ENCODE measurements at places on chromosomes 12 and 14. TPM values are rescaled to one million over a fixed set of nuclear protein-coding genes. Genes with fewer than 3 reads are reported as not detected.

- peak; percentile 94 for DNase-seq
These were observed 245.3 kb downstream of the ZFP36L1 start for GRCh38 chr14:68547305-68548193.

DNA sequence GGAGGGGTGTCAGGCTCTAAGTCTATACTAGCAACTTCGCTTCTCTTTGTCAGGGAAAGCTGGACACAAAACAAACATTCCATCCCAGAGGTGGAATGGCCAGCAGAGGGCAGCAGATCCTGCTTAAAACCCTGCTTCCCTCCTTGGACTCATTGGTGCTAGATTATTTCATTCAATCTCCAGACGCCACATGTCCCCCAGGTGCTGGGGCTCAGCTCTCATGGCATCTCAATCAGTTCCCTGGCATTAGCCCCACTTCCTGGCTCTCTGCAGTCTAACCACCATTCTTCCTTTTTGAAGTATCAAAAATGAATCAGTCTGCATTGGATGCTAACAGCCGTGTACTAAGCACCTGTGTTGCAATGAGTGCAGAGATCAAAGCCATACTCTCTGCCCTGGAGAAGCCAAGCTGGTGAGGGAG is 8.1 kb upstream of the PPP1R1A start:
- DNase-seq = peak; percentile 70

DNA sequence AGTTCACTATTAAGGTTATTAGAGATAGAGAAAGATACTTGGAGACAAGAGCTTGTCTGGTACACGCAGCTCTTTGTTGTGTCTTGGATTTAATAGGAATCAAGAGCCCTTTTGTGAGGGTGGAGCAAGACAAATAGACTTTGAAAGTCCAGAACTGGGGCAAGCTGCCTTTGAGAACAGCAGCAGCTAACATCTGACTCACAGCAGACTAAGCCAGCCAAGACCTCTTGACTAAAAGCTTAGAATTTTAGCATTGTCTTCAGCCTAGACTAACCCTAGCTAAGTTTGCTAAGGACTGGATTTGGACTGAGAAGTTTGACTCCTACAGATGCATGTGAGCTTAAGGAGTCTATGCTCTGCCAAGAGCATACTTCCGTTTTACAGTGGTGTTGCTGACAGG is 201.9 kb upstream of the RBM19 start:
- no peak for DNase-seq

SIX6 gene
- not detected for total RNA-seq

All from renal cortical epithelial cell (primary cell).